Pancreas (tissue), 10 donors: ENCODE measurements at places on chromosomes 6 and 20.

DNA sequence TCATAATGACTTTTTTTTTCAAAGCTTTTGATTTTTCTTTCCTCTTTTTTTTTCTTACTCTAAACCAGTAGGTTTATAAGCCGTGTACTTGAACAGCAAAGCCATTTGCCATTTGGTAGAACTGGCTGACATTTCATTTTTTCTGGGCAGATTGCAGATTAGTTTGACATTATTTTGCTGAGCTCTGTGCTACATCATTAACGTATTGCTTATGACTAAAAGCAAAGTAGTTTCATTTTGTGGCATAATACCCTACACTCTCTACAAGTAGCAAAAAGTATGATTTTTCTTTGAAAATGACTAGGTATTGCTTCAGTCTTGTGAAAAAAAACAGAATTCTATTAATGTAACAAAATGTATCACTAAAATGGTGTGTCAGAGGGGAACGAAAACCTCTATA, 141.3 kb downstream of the GRIK2 start:
- no peak for DNase-seq

DNA sequence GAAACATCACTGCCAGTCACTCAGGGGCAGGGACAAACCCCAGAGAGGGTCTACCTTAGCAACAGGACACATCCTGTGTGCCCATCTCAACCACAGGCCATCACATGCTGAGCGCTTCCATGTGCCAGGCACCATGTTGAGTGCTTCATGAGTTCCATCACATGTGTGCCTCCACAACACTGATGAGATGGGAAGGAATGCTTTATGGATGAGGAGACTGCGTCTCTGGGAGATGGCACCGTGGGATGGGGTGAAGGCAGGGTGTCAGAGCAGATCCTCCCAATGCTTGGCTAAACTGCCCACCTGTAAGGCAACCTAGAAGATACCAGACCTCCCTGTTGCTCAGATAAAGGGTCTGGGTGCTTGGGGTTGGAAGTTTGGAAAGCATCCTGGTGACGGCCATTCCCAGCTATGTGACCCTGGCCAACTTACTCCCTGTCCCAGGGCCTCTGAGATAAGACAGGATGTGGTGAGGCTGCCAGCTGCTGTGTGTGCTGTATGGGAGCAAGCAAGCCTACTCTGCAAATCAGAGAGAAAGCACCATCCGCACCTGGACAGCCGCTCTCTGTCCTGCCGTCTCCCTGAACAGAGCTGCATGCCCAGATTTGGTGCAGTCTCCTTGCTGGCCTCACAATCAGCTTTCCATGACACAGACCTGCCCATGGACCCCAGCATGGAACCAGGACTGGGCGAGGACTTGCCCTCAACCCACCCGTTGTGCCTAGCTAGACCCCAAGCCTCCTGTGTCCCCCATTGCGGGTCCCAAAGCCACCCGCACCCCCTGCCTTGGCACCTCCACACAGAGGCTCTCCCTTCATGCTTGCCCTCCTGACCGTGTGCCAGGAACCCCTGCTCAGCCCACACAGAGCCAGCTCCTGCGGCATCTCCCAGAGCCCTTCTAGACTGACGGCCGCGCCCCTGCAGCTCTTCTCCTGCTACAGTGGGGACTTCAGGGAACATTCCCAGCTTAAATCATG, 143.7 kb downstream of the SYNDIG1 start:
- DNase-seq = no peak

GRCh38 chr6:128280960-128281359, 239.4 kb downstream of the PTPRK start:
- no peak for DNase-seq

DNA sequence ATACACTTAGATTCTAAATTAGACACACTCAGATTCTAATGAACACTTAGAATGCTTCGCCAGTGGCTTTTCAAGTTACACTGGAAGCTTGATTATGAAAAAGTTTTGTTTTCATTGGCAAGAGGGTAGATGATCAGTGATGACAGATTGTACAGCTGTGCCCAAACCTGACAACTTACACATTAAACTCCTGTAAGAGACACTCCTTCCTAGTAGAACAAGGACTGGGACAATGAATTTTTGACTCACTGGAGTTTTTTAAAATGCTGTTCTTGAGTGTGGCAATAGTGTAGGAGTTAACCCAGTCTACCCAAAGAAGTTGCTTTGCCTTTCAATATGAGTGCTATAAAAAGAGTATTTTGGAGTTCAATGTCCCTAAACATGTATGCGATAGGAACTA, 140.8 kb downstream of the SLC16A10 start:
- DNase-seq = no peak

DNA sequence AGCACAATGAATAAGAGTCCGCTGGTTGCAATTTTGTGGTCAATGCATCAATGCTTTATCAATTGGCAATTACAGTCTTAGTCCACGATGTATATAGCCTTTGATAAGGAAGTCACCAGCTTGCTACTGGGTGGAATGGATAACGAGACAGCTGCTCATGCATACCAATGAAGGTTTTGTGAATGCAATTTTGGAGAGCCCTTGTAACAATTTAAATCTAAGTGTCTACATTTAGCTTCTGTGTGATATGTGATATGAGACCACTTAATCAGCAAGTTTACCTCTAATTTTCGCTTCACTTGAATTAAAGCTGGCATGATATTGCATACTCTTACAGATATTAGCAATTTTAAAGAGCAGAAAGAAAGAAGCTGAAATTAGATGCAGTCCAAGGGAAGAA, 543.9 kb downstream of the RNF144B start:
- DNase-seq = no peak

- no peak for DNase-seq
Measured at GRCh38 chr6:22668307-22668706, 98.9 kb downstream of the HDGFL1 start.

DNA sequence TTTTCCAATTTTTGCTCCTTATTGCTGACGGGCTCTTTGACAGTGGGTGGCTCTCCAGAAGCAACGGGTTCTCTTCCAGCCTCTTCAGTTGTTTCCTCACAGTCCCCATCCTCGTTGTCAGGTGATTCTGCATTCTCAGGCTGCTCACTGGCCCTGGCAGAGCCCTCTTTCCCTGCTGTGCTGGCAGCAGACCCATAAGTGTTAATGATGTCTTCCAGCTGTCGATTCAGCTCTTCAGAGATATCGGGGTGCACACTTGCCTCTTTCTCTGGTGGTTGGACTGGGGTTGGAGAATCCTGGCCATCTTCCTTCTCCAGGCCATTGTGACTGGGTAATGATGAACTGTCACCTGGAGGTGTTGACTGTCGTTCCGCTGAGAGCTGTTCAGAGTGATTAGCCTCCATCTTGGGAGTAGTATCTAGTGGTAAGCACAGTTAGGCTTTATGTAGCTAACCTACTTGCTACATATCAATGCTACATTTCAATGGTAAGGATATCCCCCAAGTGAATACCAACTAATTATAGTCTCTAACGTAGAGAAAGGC, 3.2 kb downstream of the TXLNB start:
- DNase-seq = no peak

GRCh38 chr6:12163149-12163548, 127.0 kb upstream of the EDN1 start:
- no peak for DNase-seq

DNA sequence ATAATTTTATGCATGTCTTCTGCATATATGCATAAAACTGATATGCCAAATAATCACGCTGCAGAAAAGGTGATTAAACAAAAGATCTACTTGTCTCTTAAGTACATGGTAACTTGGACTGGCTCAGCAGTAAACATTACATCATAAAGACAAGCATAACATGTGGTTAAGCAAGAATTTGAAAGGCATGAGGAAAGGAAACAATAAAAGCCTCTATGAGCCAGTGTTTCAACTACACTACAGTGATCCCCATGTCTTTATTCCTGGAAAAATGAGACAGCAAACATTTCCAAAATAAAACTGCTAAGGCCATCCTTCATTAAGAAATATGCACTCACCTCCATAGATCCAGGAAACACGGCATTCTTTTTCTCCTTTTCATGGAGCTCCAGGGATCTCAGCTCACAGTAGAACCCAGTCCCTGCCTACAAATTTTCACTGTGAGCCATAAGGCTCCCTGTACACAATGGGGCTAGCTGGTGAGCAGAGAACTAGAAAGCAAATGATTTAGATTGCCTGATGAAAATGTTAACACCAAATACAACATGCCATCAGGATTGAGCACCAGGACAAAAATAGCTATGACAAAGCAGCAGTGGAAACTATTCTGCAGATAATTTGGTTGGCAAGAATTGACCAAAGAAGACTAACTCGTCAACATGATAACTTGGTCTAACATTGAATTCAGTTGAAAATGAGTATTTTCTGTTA, 156.1 kb downstream of the COL21A1 start:
- no peak for DNase-seq

- DNase-seq = no peak
Measured at GRCh38 chr6:101956961-101957360, 563.5 kb downstream of the GRIK2 start.

- no peak for DNase-seq
Measured at GRCh38 chr6:169862043-169862891, 110.8 kb downstream of the ERMARD start.

GRCh38 chr20:15200147-15200565, 862.7 kb upstream of the FLRT3 start:
- no peak for DNase-seq

- DNase-seq = peak; percentile 89
Measured at GRCh38 chr6:142845624-142846458, 99.1 kb downstream of the HIVEP2 start.

DNA sequence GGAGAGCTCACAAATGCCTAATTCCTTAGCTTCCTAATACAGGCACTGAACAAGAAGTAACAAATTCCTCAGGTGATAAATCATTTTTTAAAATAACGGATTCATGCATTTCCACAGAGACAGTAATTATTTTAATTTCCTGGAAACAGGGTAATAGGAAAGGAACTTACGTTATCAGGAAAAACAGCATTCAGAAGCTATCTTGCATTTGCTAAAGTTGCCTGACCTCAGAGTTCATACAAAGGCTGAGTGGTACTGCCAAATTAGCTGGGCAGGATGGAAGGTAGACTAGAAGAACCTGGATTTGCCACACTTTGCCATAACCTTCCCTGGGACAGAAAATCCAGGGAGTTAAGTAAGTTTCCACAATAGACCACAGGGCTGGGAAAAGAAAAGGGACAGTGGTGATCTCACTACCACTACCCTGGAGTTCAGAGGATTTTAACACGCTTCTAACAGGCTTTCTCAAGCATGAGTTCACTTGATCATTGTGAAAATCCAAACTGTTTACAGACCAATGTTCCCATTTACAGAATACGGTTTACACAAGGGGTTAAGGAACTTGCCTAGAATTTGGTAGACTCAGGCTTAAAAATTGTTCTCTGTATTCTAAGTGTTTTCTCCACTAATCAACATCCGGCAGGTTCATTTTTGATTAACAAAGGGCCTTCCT, 57.0 kb downstream of the KIF13A start:
- no peak for DNase-seq

DNA sequence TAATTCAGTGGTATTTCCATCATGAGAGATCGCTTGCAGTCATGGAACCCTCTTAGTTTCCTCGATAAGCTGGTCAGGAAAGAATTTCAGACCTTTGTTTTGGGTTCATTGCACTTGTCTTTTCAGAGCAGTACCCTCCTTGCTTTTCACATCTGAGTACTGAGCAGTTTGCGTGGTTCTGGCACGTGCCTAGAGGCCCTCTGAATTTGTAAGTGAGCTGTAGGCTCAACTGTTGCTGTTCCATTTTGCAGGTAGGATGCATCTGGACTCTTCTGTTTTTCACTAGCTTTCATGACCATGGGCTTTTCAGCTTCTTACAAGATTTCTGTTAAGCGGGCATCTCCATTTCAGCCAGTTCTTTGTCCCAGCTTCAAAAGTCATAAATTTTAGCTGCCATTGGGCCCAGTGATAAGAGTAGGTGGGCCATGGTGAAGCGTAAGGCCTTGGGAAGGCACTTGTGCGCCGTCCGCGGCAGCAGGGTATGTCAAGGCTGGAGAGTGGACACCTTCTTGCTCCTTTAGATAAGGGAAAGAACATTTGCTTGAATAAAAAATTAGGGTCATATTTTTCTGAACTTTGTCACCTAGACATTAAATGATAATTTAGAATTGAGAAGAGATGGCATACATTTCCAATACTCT, 35.8 kb downstream of the HIVEP1 start:
- no peak for DNase-seq

GRCh38 chr6:151052021-151052646, 186.6 kb downstream of the MTHFD1L start:
- no peak for DNase-seq

DNA sequence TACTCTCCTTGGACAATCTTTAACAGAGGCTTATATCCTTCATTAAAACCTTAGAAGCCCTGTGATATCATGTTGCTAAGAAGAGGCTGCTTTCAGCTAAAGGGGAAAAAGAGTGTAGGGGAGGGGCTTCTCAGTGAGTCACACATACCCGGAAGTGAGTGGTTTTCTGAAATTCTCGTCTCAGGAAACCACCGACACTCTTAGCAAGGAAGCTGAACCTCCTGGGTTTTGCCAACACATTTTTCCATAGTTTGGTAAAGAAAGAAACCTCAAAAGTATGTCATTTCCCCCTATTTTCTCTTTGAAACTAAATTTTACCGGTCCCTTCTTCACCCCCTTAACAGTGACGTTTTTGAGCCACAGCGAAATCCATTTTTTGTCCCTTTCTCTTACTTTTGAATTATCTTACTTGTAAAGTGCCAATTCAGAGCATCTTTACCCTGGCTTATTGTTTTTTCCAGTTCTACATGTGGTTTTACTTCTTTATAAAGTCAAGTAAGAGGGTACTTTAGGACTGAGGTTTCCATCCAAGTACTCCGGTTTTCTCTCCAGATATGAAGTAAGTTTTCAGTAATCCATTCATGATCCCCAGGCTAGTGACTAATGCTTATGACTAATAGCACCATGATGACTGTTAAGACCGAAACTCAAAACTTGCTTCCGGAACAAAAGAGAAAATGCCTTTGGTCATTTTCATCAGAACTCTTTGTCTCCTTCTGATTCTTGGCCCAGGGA, 219.3 kb downstream of the ARHGAP18 start:
- no peak for DNase-seq

GRCh38 chr6:149453597-149454345, 31.0 kb downstream of the ZC3H12D start:
- no peak for DNase-seq

DNA sequence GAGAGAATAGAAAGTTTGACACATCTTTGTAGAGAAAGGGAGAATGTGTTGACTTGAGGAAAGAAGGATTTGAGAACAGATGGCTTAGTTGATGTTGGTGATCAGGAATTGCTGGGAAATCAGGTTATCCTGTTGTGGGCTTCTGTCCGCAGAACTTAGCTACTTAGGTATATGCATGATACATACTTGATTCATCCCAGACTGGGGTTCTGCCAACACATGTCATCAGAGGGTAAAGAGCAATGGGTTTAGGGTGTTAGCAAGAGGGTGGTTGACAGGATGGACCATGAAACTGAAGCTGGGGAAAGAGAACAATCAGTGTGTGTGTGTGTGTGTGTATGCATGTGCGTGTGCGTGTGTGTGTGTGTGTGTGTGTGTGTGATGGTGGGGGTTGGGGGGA, 50.6 kb upstream of the NELFCD start:
- DNase-seq = no peak

- DNase-seq = no peak
Measured at GRCh38 chr6:3346476-3346875, 87.7 kb downstream of the PSMG4 start.
